ENCODE measurements at places on chromosomes 16 and 17. TPM values are rescaled to one million over a fixed set of nuclear protein-coding genes. Genes with fewer than 3 reads are reported as not detected.

DNA sequence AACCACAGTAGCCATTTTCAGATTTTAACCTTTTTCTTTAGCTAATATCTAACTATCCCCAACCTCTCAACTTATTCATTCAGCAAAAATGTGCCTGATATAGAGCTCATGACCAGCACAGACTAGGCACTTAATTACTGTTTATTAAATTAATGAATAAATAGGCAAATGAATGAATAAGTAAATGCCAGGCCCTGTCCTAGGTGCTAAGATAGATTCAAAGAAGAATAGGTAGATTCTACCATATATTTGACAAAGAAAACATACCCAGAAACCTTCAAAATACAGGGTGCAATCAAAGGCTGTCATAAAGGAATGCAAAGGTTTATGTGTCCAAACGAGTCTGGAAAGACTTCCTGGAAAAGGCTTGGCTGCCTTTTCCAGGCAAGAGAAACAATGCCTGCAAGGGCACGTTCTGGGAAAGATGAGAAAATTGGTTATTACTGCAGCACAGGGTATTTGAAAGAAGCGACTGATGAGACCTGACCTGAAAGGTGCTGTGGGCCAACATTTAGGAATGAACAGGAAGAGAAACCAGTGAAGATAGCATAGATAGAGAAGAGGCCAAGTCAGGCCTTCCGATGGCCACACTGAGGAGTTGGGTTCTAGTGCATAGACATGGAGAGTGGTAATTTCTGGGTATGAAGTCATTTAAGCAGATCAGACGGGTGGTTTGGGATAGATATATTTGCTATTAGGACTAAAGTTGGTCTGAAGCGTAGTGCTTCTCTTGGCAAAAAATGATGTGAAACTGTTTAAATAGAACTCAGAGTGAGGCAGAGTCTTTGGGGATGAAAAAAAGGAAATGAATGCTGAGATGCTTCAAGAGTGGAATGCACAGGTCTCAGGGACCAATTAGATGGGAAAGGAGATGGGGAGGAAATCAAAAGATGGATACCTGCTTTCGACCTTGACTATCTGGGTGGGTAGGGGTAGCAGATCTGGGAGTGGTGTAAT lies 11.4 kb upstream of the CCL2 start:
- no peak for DNase-seq

HEATR9 gene
- total RNA-seq, result not detected

DNA sequence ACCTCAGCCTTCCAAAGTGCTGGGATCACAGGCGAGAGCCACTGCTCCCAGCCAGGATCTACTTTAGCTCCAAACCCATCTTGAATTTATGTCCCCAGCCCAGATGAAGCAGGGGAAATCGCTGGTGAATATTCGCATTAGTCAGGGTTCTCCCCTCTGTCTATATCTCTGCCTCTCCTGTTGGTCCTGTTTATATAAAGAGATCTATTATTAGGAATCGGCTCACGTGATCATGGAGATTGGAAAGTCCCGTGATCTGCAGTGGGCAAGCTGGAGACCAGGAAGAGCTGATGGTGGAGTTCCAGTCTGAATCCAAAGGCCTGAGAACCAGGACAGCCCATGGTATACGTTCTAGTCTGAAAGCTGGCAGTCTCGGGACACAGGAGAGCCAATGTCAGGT lies 382.8 kb downstream of the SEC14L1 start:
- DNase-seq, result no peak

ASGR1 gene
- total RNA-seq, result 3.7 TPM

ZNF668 gene
- 3.5 TPM for total RNA-seq

- DNase-seq, result no peak
These were observed 86.5 kb downstream of the ABCA8 start for GRCh38 chr17:68868708-68869107.
